ENCODE measurements at places on chromosomes 4 and X.

DNA sequence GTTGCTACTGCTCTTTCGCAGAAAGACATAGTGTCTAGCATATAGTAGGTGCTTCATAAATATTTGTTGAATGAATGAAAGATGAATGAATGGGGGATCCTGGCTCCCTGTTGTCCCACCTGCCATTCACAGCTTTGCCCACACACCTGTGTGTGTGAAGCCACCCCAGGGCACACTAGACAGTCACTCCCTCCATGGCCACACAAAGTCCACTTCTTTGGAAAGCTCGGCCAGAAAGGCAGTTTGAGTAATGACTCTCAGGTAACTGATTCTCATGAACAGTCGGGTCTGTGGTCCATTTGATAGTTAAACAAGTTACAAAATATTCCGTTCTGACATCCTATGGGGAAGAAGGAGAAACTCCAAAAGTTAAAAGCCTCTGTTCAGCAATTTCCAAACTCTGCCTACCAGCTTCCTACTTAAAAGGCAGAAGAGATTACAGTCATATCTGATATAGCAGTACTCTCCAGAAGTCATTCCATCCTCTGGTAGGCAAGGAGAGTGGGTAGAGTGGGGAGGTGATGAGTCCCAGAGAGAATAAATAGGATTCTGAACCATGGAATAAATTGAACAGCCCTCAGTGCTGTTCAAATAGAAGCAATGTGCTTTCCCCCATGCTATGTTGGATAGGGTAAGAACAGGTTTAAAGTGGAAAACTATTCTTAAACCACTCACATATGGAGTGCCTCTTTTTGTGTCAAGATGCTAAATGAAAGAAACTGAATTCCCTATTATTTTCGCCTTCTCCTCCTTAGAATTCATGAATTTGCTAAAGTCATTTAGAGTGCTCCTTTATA lies 204.9 kb upstream of the GALNT7 start:
- DNase-seq, result no peak

DNA sequence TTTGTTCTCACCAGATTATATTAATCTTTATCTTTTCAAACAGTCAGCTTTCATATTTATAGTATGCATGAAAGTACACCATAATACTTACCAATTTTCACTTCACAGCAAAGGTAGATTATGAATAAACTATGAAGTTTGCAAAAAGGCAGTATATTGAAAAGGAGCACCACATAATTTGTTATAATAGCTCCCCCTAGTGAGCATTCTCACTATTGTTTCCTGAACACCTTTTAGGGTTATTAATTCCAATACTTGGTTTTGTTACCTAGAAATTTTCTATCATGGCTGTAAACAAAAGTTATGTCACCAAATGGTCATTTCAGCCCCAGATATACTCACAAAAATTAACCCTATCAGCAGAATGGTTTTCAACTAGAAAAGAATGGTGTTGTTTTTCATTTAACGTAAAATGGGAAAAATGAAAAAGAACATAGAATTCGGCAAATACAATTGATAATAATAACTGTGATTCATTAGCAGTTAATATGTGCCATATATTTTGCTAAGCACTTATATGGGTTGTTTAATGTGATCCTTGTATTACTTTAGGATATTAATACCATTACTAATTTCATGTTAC lies 30.2 kb upstream of the NKX6-1 start:
- DNase-seq, result no peak

GRCh38 chrX:39049975-39050374 lies 248.7 kb downstream of the MID1IP1 start:
- no peak for DNase-seq

DNA sequence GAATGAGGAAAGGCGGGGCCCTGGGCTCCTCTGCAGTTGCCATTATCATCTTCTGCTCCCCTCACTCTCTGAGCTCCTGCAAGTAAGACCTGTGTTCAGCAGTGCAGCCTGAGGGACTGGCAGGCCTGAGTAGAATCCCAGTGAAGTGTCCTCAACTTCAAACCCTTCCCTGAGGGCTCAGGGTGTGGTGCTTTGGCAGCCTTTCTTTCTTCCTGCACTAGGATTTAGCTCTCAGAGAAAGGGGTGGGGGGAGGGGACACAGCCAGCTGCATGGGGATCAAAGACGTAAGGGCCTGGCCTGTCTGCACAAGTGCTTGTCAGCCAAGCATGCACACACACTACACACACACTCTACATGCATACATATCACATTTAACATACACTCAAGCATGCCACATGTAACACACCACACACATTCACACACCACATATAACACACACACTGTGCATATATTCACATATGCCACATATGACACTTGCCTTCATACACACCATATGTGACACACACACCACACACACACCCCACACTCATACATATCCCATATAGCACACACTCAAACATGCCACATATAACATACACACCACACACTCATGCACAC lies 223.4 kb upstream of the RPL34 start:
- no peak for DNase-seq

DNA sequence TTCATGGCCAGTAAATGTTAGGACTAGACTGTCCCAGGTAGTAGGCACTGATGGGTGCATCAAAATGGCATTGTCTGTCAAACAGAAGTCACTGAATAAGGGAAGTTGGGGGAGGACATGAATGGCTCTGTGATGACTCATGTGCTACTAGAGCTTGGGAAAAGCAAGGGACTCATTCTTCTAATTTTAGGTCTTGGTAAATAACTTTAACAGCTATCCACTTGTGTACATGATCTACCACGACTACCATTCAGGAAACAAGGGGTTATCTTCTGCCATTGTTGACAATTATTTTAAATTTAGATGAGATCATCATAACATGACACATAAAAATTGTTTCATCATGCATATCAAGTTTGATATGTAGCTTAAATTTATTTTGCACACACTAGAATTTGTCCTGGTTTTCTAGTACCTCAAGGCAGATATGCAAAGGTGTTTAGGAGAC lies 6.3 kb downstream of the AREG start:
- DNase-seq, result no peak

GRCh38 chrX:1468250-1468772 lies 15.6 kb upstream of the ASMTL start:
- DNase-seq, result peak; percentile 57

- DNase-seq, result no peak
Observed at GRCh38 chr4:15068298-15068697, 66.0 kb downstream of the CPEB2 start.

GRCh38 chrX:67555578-67556203 lies 11.9 kb downstream of the AR start:
- no peak for DNase-seq

DNA sequence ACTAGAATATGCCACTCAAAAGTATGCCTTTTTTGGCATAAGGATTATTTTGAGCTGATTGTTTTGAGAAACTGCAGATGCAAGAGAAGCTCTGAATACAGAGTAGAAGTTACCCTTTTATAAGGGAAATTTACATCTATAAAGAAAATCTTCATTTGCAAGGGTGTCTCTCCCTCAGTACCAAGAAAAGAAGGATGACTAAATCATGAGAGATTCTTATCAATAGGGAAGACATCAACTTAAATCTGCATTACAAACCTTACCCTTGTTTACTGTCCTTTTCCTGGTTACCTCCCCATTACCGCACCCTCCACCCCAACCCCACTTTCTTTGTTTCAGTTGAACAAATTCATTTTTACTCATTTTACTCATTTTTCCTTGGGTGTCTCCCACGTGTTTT lies 62.5 kb downstream of the RLIM start:
- no peak for DNase-seq
